ENCODE measurements at places on chromosomes 11 and 22. TPM values are rescaled to one million over a fixed set of nuclear protein-coding genes. Genes with fewer than 3 reads are reported as not detected.

DNA sequence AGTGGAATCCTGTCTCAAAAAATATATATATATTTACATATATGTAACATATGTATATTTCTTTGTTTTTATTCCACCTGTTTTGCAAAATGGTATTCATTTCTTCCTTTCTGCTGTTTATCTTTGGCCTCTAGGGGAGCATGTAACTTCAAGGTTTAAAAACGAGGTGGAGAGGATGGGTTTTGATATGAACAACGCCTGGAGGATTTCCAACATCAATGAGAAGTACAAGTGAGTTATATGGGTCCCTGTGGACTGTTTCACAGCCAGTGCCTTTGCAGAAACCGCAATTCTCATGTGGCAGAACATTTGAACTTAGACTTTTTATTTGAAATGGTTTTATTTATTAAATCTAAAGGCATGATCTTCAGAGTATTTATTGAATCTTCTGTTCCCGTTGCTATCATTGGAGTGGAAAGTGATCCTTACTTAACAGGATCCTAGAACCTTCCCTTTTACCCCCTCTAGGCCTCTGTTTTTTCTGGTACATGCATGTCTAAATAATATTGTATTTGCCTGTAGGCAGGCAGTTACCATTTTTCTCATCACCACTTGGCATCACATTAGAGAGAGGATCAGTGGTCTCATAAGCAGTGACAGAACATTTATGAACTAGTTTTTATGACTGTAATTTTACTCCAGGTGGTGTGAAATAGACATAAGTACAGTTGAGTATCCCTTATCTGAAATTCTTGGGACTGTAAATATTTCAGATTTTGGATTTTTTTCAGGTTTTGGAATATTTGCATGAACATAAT is 81.5 kb upstream of the HORMAD2 start:
- no peak for DNase-seq

DNA sequence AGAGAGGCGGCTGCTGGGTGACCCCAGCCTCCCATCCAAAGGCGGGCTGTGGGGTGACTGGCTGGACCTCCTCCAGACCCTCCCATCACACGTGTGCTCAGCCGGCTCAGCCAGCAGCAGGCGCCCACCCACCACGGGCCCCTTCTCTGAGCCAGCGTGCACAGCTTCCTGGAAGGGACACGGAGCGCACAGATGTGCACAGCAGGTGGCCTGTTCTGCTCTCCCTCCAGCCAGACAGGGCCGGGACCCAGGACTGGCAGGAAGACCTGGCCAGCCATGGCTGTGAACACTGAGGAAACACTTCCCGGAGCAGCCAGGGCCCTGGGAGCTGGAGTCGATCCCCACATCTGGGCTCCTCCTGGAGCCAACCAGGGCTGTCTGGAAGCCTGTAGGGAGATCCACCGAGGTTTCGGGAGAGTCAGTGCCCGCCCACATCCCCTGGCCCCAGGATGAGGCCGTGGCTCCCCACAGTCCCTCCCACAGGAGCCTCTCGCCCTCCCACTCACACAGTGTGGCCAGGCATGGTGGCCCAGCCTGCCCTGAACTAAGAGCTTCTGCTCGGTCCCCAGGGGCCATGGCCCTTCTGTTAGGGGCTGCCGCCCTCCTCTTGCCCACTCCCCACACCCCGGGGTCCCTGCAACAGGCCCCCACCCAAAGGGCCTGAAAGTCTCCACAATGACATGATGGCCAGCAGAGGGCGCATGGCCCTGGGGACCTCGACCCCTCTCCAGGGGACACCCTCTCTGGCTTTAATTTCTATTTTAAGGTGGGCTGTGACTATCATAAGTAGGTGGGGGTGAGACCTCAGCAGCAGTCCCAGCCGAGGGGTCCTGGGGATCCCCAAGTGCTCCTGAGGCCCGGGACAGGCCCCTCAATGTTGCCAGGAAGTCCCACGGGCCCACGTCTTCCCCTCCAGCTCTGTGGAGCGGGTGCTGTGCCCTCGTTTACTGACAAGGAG is 90.6 kb upstream of the FGF3 start:
- DNase-seq: peak; percentile 34

GRCh38 chr11:73186294-73186850 is 31.7 kb upstream of the P2RY2 start:
- no peak for DNase-seq

GRCh38 chr22:23159291-23159630 is 14.0 kb downstream of the RAB36 start:
- no peak for DNase-seq

DNA sequence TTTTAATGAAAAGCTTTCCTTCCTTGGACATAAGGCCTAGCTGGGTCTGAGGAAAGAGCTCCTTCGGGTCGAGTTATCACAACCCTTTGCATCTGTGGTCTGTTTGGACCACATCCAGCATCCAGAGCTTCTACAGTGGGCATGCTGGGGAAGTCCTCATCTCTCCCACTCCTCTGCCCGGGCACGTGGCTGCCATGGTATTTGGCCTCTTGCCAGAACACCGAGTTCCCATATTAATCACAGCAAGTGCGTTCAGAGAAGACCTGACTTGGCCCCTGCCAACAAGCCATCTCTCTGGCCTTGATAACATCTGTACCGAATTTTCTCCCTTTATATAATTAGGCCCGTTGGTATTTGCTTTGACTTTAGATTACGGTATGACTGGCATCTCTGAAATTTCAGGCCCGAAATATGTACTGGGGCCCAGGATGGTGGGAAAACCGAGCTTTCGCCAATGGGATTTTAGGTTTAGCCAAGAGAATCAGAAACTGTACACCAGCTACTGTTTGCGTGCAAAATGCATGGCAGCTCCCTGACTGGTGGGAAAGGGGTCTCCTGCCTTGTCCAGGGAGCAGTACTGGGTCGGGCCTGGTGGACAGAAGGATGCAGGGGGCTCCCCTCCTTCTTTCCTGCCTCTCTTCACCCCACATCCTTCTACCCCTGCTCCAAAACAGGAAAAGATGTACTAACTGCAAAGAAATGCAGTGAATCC is 90.0 kb downstream of the MICAL2 start:
- DNase-seq: peak; percentile 72

MPZL2 gene
- 30.1 TPM for total RNA-seq

NCF4 gene
- 3.9 TPM for total RNA-seq
